Stomach (tissue), 19 donors: ENCODE measurements at places on chromosomes 5 and 9. TPM values are rescaled to one million over a fixed set of nuclear protein-coding genes. Genes with fewer than 3 reads are reported as not detected.

The GARIN3 gene
- not detected for total RNA-seq

The BTNL3 gene
- total RNA-seq = not detected

The FOXD4L4 gene
- not detected for total RNA-seq

The SLC25A2 gene
- total RNA-seq = not detected

The RNF183 gene
- not detected for total RNA-seq

The HOMER1 gene
- 4.6 TPM for total RNA-seq

The TAL2 gene
- not detected for total RNA-seq

The OR1J2 gene
- total RNA-seq = 6.4 TPM

The ZNG1C gene
- total RNA-seq = 38.3 TPM

The TRIM36 gene
- 21.4 TPM for total RNA-seq

The PCDHA13 gene
- total RNA-seq = 4.3 TPM

The GFI1B gene
- total RNA-seq = not detected

The UAP1L1 gene
- total RNA-seq = 22.8 TPM

The IL33 gene
- total RNA-seq = 77.5 TPM

The CCDC171 gene
- 11.4 TPM for total RNA-seq

The PTPN3 gene
- total RNA-seq = 16.7 TPM

DNA sequence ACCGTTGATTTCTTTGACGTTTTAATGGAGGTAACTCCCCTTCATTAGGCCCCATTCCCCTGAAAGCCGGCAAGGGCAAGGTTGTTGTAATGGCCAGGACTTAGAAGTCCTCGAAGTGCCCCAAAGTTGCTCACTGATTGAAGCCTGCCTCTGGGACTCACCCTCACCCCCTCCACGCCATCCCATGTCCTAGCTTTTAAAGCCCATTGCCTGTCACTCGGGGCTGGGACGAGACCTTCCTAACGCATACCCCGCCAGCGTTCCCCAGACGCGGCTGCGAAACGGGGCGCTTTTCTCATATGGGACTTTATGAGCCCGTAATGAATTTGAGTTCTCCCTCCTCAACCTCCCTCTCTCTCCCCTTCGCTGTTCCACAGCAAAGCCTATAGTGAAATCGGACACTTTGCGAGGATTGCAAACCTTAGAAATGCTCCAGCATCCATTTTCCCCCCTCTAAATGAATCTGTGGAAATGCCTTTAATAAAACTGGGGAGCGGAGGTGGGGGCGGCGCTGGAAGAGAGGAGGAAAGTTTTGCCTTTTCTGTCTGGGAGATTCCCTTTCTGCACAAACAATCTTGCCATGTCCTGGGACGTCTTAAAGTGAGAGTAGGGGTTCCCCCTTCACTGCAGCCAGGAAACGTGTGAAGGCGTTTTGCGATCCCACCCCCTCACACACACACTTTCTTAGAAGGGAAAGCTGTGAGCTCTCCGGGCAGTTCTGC lies 1.5 kb downstream of the PAPPA start:
- no peak for DNase-seq

DNA sequence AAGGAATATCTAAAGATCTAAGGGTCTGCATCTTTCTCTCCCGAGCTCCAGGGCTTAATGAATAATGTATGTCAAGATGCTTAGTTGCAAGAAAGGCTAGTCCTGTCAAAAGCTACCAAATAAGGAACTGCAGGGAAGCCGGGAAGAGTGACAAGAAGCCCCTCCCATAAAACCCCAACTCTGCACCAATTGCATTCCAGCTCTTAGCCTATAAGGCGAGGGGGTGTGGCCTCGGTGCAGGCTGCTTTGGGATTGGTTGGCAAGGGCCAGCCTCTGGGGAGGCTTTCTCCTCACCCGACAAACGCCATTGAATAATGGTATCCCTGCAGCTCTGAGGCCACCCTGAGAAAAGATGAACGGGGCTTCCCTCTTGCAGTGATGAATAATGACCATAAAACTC lies 416.9 kb downstream of the RAB3C start:
- no peak for DNase-seq

DNA sequence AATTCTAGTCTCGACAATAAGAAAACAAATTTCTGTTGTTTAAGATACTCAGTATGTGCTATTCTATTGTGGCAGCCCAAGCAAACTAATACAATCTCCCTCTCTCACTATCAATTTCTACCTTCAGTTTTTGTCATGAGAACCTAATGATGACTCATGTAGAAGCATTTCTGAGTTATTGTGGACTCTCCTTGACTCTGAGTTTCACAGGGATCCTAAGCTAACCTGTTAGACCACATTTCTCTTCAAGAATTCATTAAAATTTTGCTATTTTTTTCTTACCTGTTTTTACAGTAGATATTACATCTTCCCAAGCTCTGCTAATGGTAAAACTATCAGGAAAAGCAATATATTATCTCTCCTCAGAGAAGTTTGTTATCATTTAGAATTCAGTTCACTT lies 599.1 kb upstream of the TYRP1 start:
- peak; percentile 35 for DNase-seq

- no peak for DNase-seq
Measured at GRCh38 chr5:80865551-80865950, 94.6 kb upstream of the RASGRF2 start.

- DNase-seq = no peak
Measured at GRCh38 chr5:101783241-101784013, 512.7 kb downstream of the SLCO4C1 start.

GRCh38 chr9:115635680-115636383 lies 517.8 kb upstream of the PAPPA start:
- no peak for DNase-seq

DNA sequence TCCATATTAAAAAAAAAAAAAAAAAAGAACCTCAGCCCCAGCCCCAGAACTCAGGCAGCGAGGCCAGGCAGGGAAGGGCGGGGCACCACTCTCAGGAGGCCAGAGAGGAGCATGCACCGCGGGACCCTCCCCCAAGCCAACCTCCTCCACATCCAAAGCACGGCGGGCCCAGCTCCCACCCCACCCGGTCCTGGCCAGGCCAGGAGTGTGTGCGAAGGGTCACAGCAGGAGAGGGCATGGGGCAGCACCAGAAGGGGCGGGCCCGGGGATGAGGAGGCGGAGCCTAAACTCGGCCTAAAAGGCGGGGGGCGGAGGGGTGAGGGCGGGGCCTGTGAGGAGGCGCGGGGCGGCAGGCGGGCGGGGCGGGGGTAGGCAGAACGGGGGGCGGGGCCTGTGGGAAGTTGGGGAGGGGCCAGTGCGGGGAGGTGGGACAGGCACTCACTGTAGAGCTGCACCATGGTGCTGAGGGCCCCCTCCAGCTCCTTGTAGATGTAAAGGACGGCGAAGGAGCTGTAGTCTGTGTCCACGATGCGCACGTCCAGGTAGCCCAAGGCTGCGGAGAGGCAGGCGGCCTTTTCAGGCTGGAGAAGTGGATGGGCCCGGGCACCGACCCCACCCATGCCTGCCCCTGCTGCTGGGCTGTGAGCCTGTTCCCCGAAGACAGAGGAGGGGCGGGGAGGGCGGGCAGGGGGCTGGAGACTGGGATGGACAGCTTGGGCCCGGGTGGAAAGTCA lies 1.2 kb downstream of the LCN15 start:
- peak; percentile 56 for DNase-seq

DNA sequence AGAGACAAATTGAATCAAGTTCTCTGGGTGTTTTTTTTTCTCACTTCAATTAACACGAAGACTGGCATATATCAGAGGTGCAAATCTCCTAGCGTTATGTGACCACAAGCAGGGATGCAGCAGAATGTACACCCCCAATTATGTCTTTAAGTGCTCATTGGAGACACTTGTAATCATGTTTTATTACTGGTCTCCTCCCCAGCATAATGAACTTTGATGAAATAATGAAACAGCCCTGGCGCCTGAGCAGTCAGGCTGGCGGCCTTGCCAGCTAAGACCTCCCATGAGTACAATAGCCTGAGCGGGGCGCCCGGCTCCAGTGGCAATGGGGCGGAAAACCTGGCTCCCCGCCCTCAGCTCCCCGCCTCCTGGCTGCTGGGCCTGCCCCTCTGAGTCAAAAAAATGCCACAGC lies 209.4 kb upstream of the MSX2 start:
- DNase-seq = no peak

DNA sequence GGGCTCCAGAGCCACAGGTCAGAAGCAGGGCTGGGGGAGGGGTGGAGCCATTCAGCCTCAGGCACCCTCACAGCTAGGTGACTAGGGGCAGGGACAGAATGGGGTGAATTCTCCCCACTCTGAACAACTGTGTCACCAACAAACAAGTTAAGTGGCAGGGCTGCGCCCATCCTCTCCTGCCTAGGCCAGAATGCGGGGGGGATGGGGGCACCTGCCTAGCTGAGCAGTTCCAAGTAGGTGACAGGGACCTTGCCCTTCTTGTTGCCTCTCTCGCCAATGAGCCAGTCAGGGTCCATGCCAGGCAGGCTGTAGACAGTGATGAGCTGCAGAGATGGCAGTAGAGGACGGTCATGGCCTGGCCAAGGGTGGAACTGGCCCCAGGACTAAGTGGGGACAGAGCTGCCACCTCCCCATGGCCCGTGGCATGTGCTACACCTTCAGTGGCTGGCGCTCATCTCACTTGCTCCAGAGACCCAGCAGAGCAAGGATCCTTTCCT lies 19.6 kb downstream of the SH3GLB2 start:
- DNase-seq = no peak

- no peak for DNase-seq
Measured at GRCh38 chr9:7788772-7789171, 10.8 kb downstream of the DMAC1 start.

DNA sequence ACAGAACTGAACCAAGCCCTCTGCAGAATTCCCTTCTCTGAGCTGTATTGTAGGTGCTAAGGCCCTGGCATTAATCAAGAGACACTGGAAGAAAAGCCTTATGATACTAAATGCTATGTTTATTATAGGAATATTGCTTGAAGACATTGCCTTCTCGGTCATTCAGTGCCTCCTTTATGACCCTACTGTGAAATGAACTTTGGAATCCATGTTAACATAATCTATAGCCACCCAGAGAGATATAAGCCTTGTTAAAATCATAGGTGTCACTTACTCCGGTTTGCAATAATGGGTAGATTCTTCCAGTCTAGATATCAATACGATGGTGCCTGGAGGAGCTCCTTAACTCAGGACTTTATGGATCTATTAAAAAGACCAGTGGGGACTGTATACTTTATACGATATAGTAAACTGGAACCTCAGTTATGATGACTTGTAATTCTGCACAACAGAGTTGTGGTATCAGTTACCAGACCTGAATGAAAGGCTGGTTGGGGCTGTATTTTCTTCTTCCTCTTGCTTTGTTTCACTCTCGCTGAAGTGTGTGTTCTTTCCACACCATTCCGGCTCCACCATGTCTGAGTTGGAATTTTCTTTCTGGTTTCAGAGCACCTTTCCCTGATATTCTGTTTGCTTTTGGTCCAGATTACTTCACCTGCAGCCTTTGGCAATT lies 154.5 kb downstream of the DROSHA start:
- no peak for DNase-seq

DNA sequence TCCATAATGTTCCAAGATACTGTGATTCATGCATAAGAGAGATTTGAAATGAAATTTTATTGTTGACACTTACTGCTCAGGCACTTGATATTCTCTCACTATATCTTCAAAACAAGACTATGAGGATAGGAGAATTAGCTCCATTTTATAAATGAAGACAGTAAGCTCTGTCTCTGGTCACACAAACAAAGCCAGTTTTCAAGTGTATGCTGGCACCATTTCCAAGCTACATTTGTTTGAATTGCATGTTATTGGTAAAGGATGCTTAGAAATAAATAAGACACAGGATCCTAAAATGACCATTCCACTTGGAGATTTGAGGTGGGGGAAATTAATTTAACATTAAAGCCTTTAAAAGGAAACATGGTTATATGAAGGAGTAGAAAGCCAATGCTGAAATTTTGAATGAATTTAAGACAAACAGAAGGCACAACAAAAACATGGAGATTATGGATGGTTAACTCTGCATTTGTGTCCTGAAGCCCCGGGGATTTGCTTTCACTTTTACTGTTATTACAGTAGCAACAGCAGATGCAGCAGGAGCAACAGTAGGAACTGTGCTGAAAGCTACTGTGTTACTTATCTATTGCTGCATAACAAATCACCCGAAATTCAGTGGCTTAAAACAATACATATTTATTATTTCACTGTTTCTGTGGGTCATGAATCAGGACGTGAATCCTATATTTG lies 79.7 kb upstream of the ASTN2 start:
- DNase-seq = no peak

GRCh38 chr5:10736354-10736753 lies 24.7 kb downstream of the DAP start:
- no peak for DNase-seq

DNA sequence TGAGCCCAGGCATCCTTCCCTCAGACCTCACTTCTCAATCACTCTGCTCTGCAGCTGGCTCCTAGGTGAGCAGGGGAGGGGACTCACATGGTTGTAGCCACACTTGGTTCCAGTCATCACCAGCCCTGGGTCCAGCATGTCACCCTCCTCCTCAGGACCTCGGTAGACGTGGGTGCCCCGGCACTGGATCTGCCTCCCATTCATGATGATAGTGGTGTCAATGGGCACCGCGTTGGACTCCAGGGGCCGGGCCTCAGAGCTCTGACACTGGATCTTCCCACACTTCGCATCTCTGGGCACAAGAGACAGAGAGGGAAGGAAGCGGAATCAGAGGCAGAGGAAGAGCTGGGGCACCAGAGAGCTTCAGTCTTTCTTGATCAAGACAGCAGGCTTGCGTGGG lies 32.9 kb downstream of the NIPAL4 start:
- no peak for DNase-seq

- DNase-seq = no peak
Measured at GRCh38 chr5:62731022-62731421, 152.4 kb downstream of the LRRC70 start.

DNA sequence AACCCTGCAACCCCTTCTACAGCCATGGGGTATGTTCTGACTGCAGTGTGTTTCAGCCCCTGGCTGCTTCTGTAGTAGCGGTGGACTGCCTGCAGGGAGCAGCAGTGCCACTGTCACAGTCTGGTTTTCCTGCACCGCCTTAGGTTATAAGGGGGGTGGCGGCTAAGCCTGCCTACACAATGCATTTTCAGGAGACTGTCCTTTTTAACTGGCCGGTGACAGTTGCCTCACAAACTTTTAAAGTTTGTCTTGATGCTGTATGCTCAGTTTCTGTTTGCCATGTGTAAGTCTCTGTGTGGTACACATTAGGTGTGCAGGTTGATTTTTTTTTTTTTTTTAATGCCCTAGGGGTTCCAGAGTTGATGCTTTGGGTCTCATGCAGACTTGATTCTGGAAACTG lies 53.0 kb downstream of the NUP214 start:
- peak; percentile 63 for DNase-seq

GRCh38 chr9:70020991-70021571 lies 22.6 kb upstream of the MAMDC2 start:
- peak; percentile 35 for DNase-seq

GRCh38 chr9:123743737-123744136 lies 186.2 kb downstream of the DENND1A start:
- DNase-seq = no peak

DNA sequence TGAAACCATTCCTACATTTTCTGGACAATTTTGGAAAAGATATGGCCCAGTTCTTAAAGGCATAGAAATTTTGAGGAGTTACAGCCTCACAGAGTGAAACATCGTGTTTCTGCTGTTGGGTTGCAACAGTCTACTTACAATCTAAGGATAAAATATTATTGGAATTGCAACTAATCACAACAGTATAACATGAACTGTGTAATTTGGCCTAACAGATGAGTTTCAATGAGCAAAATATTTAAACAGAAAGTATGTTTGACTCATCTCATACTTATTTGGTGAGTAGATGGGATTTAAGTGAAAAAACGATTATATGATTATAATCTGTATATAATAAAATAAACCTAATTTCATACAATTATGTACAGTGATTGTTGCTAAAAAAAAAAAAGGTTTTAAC lies 1061.8 kb downstream of the CDH12 start:
- no peak for DNase-seq

GRCh38 chr9:126565336-126566128 lies 48.2 kb upstream of the LMX1B start:
- no peak for DNase-seq
